ENCODE measurements at places on chromosomes 12 and 14.
A peak's percentile ranks its signal among the peaks of the same experiment; 100 is the strongest.

DNA sequence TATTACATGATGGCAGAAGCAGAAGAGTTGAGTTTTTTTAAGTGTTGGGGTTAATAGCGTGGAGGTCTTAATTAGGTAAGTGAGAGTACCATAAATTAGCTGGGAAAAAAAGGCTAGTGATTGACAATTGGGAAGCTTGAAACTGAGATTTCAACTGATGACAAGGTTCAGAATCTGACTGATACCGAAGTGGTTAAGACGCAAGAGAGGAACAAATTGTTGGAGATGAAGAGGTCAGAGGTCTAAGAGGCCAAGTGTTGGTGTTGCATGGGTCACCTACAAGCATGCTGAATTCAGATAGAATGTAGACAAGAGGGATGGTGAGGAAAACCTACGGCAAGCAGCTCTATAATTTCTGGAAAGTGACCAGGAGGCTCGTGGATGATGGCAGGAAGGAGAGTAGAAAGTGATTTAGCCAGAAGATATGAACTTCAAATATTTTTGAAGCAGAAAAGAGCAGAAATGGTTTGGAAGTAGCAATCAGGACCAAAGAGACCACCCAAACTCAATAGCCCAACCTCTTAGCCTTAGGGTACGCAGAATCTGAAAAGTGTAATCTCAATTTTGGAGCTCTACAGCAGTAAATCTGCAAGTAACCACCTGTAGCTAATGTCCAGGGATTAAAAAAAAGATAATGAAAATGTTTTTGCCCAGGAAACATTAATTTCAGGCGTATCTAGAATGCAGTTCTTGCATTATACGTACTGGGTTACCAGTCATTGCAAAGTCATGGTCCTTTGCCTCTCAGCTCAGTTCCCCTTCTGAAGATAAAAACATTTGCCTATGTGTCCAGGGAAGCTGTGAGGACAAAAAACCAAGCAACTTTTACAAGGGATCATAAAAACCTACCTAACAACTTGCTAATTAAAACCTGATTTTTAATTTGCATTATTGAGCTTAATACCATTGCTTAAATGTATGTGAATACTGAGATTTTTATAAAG lies 1.7 kb upstream of the TMPO start:
- DNase-seq, result no peak

DNA sequence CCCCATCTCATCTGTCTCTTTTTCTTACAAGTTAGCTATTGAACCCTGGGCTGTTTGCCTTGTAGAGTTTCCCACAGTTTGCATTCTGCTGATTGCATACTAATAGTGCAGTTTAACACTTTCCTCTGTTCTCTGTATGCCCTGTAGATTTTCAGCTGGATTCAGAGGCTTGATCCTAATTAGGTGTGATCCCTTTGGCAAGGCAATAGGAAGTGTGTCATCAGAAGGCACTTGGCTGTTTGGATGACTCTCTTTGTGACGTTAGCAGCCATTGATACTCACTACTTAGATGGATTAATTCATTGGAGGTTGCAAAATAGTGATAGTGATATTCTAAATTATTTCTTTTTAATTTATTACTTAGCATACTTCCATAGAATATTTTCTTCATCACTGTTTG lies 33.6 kb downstream of the FUT8 start:
- no peak for DNase-seq

DNA sequence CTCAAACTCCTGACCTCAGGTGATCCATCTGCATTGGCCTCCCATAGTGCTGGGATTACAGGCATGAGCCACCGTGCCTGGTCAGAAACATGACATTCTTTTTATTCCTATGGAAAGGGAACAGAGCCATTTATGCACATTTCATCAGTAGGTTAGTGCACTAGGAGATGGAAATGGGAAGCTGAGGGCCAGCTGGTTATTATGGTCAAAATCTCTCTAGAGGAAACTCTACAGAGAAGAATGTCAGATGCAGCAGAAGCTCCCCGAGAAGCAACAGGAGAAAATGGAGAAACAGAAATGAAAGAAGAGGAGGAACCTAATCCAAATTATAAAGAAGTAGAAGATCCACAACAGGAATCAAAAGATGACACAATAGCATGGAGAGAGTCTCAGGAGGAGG lies 2.7 kb downstream of the CFAP251 start:
- no peak for DNase-seq

DNA sequence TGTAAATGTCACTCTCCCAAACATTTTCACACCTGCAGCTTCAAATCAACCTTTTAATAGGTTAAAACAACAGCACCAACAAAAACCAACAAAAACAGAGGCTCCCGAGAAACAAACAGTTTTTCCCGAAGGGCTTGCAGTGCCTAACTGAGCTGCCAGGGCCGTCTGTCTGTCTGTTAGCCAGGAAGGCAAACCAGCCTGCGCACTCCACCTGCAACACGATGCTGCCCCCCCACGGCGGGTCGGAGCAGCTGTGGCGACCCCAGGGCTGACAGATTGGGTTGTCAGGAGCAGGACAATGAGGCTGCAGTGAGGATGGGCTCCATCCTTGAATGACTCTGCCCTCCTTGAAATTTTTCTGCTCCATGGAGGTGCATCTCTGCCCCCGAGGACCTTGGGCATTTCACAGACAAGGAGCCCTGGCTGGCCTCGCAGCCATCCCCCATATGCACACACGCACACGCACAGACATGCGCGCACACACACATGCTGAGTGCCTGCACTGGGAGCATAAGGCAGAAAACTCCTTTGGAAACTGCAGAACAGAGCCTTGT lies 2.6 kb downstream of the RTL1 start:
- peak; percentile 42 for DNase-seq

DNA sequence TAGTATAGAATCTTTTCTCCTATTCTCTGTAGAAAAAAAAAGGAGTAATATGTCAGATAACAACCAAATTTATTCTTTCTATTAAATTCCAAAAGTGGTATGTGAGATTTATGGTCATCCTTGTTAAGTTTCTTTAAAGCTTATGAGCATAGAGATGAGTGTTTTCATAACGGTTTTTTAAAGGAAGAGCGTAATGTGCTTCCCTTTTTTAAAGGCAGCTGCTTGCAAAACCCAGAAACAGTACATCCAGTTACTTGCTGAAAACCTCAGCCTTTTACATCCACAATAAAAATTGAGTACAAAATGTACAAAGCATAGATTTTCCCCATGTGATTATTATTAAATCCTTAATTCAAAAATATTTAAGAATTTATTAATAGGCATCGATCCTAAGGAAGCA lies 53.6 kb upstream of the CD163 start:
- DNase-seq, result no peak

Measured in iPS DF 19.7 (cell line).